ENCODE measurements at places on chromosomes 12 and 14.

- no peak for DNase-seq
These were observed 67.3 kb upstream of the EGLN3 start for GRCh38 chr14:34018125-34018524.

- peak; percentile 22 for DNase-seq
These were observed 667.2 kb downstream of the DIO2 start for GRCh38 chr14:79543967-79544697.

- DNase-seq: no peak
These were observed 45.1 kb downstream of the KCNA1 start for GRCh38 chr12:4954621-4955354.

- no peak for DNase-seq
These were observed 61.2 kb upstream of the DIO3 start for GRCh38 chr14:101500061-101500460.

DNA sequence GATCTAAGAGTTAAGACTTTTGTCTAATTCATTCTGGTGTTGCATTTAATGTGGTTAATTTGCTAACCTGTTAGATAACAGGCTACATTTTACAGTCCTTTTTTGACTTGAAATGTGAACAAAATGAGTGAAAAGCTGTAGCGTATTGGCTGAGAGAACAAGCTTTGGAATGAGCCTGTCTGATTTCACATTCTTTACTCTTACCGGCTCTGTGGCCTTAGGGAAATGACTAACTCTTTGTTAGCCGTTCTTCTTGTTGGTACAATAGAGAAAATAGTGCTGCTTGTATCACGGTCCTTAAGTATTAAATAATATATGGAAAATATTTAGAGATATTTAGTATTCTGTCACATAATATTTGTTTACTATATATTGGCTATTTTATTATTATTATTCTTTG, 1.9 kb downstream of the MNAT1 start:
- DNase-seq: peak; percentile 77

DNA sequence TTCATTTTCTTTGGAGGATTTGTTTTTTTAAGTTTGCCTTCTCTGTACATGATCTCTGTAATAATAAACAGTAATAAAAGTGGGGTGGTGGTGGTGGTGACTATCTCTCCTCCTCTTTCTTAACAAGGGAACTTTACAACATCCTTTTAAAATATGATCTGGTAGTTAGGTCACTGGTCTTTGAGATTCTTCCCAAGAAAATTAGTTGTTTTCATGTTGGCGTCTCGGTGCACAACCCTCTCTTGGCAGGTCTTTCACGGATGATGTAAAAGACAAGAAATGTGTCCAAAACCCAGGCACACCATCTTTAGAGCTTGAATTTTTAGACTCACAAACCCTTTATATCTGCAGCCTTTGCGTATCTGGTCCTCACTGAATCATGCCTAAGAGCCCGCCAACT, 488.5 kb upstream of the TBX3 start:
- no peak for DNase-seq

DNA sequence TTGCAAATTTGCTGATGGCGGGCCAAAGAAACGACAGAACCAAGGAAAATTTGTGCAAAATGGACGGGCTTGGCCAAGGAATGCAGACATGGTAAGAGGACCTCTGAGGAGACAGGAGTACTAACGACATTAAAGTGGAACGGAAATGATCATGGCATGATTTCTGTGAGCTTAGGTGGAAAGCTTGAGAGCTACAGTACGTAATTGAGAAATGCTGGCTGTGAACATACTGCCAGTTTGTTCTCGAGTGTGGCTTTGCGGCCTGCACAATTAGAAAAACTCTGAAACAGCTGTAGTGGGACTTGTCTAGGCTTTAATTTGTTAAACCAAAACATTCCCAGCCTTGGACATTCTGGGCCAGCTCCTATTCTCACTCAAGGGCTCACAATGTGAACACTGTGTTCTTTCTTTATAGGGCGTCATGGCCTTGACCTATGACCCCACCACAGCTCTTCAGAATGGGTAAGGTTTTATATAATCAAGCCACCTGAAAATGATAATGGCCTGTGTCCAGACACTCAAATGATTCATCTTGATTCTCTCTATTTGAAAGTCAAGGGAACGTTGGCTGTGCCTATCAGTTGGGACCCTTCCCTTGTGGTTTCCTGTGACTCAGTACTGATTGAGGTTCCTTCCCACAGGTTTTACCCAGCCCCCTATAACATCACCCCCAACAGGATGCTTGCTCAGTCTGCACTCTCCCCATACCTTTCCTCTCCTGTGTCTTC, 48.5 kb downstream of the BAZ2A start:
- peak; percentile 63 for DNase-seq

GRCh38 chr12:27627123-27627852, 69.0 kb upstream of the REP15 start:
- DNase-seq: peak; percentile 85

DNA sequence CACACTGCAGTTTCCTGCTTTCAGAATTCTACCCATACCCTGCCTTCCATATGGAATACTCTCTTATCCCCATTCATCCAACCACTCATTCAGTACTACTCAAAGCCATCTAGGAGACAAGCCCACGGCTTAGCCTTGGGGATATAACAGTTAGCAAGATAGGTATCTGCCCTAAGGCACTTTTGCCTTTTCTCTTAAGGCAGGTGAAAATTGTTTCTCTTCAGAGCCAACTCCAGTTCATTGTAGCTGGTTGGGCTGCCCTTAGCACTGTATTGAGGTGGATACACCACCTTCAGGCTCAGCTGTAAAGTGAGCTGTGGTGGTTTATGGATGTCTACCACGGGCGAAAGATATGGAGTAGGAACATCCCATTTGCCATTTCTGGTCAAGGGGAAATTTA, 729.7 kb upstream of the TBX3 start:
- no peak for DNase-seq

DNA sequence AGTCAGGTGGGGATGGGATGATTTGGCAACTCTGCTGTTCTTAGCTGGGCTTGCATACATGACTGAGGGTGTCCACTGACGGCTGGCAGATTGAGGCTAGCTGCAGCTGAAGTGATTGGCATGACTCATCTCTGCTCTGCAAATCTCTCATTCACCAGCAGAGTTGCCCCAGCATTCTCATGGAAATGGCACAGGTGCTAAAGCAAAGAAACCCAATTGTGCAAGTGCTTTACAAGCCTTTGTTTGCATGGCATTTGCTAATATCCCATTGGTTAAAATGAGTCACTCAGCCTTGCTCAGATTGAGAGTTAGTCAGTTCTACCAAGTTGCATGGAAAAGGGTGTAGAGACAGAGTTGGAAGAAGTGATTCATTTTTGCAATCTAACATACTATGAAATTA, 389.7 kb upstream of the FAR2 start:
- DNase-seq: peak; percentile 35

GRCh38 chr14:99192028-99192621, 79.9 kb downstream of the BCL11B start:
- no peak for DNase-seq

- peak; percentile 46 for DNase-seq
These were observed 125.7 kb downstream of the TSPAN9 start for GRCh38 chr12:3202734-3203446.

- no peak for DNase-seq
These were observed 213.5 kb upstream of the LHX5 start for GRCh38 chr12:113684908-113685782.

DNA sequence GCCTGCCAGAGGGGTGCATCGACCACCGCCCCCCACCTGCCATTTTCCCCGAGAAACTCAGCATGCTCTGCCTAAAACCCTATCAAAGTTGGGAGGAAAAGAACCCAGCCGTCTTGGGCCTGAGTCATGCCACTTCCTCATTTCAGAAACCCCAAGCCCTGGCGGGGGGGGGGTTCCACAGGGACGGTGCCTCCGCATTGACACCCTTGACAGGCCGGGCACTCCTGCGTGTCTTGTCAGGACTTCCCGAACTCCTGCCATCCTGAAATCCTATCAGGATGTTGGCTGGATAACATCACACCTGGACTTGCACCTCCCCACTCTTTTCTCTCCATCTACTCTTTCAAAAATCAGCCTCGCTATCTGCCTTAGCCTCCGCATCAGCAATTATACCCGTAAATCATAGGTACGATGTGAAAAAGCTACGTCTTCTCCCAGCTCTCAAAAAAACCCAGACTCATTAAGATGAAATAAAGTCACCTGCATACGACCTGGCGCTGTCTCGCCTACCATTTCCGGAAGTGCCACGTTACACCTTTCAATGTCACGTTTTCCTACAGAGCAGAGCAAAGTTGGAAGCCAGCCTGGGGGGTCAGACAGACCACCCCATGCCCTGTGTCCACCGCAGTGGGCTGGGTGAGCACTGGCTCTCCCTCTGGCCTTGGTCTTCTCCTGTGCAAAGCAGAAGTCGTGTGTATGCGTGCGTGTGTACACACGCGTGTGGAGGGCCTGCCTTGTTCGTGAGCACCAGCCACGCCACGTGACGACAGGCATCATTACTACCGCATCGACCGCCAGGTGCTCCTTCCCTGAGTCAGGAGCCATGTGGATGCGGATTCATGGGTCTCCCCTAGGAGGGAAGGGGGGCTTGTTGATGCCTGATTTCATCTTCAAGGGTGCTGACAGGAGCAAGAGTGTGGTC, 96.7 kb downstream of the RFLNA start:
- DNase-seq: peak; percentile 65

DNA sequence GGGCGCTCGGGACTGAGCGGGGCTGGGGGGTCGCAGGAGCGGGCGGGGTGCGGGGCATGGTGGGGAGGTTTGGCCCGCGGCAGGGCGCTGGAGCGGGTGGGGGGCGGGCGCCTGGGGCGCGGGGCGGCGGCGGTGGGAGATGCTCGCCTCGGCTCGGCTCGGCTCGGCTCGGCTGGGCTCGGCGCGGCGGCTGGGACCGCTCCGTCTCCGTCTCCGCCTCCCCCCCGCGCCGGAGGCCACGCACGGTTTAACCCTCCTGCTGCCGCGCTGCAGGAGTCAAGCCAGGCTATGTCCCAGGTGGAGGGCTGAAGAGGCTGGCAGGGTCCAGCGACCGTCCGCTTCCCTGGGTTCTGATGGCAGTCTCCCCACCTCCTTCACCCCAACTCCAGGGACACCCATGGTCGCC, at the start of gene PIANP:
Gene PIANP, minus strand, starts transcription at position 170 of the 406 bp plus-strand sequence. CDS start 2,754 bp downstream, outside the sequence.
- DNase-seq: no peak

DNA sequence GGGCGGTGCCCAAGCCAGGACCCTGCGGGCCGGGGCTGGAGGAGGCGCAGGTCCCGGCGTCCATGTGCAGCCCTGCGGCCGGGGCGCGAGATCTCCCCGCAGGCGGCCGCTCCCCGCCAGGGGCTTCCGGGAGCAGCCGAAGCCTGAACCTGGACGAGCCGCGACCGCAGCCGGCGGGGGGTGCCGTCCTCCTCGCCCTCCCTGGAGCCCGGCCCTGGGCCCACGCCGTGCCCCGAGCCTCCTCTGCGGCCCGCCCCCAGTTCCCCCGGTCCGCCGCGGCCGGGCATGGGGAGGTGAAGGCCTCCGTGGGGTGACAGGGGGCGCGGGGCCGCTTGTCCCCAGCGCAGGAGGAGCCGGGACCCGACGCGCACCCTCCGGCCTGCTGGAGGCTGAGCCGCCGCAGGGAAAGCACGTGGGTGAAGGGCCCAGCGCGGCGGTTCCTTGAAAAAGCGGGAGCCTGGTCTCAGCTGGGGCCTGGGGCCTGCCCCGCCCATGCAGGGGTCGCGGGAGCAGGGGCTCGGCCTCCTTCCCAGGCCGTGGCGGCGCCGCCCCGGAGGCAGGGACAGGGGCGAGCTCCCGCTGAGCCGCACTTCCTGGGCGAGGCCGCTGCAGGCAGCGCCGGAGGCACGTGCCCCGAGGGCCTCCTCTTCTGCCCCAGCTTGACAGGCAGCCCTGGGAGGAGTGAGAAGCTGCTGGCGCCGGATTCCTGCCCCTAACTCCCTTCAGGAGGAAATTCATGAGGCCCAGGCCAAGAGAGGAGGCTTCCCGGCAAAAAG, 55.6 kb upstream of the PPP2R5C start:
- no peak for DNase-seq

DNA sequence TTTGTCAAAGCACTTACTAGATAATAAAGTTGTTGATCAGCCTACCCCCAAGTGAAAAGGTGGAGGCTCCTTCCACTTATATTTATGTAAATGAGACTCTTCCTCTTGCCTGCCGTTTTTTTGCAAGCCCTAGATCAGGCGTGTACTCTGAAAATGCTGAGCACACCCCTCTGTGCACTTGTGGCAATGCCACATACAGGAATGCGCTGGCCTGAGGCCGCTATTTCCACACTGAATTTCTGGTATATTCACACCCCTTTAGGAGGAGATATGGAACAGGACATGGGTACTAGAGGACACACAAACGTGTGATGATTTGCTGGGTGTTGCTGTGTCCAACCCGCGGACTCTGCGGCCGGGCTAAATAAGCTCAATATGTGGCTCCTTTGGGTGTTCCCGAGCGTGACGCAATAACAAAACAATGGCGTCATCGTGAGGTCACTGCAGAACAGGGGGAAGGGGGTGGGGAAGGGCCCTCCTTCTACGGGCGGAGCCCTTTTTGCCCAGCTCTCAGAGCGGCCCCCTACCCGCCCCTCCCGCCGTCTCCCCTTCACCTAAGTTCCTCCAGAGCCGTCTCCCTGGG, 554 bp upstream of the TSPAN31 start:
- no peak for DNase-seq

GRCh38 chr12:6031001-6031400, 85.9 kb upstream of the ANO2 start:
- no peak for DNase-seq

DNA sequence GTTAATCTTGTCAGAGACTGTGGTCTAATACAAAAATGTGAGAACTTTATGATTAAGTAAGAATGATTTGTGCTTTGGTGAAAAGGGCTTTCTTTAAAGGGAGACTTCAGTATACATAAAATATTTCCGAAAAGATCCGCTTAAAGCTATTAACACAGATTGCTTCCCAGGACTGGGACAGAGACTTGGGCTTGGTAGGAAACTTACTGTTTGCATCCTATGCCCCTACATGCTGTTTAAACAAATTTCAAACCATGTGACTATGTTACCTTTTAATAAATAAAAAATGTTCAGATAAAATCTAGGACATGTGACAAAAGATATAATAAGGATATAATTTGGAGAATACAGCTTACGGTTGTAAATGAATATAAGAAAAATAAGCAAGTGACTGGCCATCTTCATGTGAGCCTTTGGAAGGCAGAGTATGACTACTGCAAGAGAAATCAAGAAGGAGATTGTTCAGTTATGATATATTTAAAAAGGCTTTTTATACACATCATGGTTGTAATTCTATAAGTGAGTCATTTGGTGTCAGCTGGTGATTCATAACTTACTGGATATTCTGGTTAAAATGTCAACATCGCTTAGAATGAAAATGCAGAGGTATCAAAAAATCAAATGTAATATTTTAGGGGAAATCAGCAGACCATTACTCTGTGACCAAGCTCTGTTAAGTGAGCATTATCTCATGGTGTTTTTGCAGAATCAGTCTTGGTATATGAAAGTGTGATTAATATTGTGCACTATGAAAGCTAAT, 234.7 kb upstream of the E2F7 start:
- DNase-seq: peak; percentile 84

- no peak for DNase-seq
These were observed 28.7 kb downstream of the BMAL2 start for GRCh38 chr12:27361372-27361771.
